ENCODE measurements at places on chromosomes 5 and 9.

GRCh38 chr9:15161753-15162152 is 145.3 kb downstream of the TTC39B start:
- no peak for DNase-seq

- DNase-seq = peak; percentile 6
Observed at GRCh38 chr5:72248410-72248981, 71.5 kb downstream of the MRPS27 start.

- no peak for DNase-seq
Observed at GRCh38 chr5:33696411-33696810, 195.4 kb downstream of the ADAMTS12 start.

DNA sequence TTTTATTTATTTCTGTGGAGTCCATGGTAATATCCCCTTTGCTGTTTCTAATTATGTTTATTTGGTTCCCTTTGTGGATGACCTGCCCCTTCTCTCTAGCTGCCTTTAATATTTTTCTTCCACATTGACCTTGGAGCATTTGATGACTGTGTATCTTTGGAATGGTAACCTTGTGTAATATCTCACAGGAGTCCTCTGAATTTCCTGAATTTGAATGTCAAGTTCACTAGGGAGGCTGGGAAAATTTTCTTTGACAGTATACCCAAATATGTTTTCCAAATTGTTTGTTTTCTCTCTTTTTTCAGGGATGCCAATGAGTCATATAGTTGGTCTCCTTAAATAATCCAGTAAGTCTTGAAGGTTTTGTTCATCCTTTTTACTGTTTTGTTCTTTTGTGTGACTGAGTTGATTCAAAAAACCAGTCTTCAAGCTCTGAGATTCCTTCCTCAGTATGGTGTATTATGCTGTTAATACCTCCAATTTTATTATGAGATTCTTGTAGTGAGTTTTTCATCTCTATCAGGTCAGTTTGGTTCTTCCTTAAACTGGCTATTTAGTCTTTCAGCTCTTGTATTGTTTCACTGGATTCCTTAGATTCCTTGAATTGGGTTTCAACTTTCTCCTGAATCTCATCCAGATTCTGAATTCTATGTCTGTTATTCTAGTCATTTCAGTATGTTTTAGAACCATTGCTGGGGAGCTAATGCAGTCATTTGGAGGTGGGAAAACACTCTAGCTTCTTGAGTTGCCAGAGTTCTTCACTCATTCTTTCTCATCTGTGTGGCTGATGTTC is 349.0 kb upstream of the TARS1 start:
- no peak for DNase-seq

- DNase-seq = no peak
Observed at GRCh38 chr9:127758843-127759242, 19.6 kb downstream of the SH2D3C start.

DNA sequence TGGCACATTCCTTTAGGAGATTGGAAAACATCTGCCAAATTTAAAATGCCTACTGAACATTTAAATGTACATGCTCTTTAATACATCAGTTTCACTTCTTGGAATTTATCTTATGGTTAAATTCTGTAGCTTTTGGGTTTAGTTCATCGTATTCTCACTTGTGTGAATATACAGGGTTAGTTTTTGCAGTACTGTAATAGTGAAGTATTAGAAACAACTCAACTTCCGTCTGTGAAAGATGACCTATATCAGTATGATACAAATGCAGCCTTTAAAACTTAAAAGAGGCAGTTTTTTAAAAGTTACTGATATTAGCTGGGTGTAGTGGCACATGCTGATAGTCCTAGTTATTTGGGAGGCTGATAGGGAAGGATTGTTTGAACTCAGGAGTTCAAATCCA is 57.2 kb downstream of the CDC42SE2 start:
- DNase-seq = no peak

- DNase-seq = no peak
Observed at GRCh38 chr5:78540335-78541085, 108.1 kb downstream of the LHFPL2 start.

- no peak for DNase-seq
Observed at GRCh38 chr9:124770359-124771020, 621 bp downstream of the NR6A1 start.

GRCh38 chr9:79489261-79490000 is 82.3 kb upstream of the TLE4 start:
- DNase-seq = no peak

DNA sequence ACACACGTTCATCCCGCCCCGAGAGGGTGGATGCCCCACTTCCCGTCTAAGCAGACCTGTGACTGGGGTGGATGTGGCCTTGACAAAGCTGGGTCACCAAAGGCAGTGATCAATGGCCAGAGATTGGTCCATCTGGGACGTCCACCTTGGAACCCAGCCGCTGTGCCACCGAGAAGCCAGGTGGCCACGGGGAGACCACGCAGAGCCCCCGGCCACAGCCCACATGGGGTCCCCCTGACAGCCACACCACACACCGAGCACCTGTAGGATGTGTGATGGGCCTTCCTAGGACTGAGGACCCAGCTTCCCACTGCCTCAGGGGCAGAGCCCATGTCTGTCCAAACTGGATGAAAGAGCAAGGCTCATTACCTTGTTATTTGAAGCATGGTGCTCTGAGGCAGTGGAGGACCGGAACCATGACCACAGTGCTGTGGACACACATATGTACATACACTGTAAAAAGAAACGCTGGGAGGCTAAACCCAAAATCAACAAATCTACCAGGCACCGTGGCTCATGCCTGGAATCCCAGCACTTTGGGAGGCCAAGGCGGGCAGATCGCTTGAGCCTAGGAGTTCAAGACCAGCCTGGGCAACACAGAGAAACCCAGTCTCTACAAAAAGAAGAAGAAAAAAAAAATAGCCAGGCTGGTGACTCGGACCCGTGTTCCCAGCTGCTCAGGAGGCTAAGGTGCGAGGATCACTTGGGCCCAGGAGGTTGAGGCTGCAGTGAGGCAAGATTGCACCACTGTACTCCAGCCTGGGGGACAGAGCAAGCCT is 50.1 kb downstream of the MRPL36 start:
- no peak for DNase-seq

Measured in GOT3 (cell line).